ENCODE measurements at places on chromosomes 1 and 21. TPM values are rescaled to one million over a fixed set of nuclear protein-coding genes. Genes with fewer than 3 reads are reported as not detected.

ZNF695 gene
- total RNA-seq: 6.3 TPM

PGLYRP4 gene
- 0.29 TPM for total RNA-seq

TFF2 gene
- total RNA-seq: not detected

PDPN gene
- not detected for total RNA-seq

HSPB7 gene
- not detected for total RNA-seq

DNA sequence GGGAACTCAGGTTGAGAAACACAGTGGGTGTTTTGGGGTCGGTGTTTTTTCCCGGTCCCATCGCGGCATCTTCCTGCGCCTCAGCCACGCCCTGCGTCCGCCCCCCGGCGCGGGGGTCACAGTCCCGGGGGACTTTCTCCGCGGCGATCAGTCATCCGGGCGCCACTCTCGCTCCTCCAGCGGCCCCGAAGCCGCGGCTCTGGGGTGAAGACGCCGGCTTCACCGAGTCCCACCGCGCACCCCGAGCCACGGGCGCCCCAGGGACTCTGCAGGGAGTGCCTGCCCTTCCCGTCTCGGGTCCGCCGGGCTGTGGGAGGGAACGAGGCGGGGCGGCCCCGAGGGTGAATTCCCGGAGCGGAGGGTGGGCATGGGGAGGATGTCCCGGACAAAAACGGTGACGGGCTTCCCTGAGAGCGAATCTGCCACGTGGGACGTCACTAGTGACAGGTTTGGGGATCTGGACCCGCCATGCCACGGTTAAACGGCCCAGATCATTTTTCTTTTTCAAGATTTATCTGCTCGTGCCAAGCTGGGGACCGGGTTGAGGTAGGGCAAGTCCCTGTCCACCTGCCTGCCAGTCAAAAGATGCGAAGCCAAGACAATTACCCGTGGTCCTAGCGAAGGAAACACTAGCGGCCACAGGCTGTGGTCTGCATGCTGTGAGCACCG lies 717 bp upstream of the BATF3 start:
- peaks cover 27% of the 10 kb centered on the region for H3K36me3 ChIP-seq
- peaks cover 80% of the 10 kb centered on the region for H3K4me1 ChIP-seq

GRCh38 chr1:201361652-201362504 lies 15.6 kb downstream of the TNNT2 start:
- no peaks in the 10 kb centered on the region for H3K27me3 ChIP-seq
- H3K4me3 ChIP-seq: no peak overlapping the region
- H3K27ac ChIP-seq: no peak overlapping the region
- no peaks in the 10 kb centered on the region for H3K36me3 ChIP-seq
- peak; percentile 33 for DNase-seq

DNA sequence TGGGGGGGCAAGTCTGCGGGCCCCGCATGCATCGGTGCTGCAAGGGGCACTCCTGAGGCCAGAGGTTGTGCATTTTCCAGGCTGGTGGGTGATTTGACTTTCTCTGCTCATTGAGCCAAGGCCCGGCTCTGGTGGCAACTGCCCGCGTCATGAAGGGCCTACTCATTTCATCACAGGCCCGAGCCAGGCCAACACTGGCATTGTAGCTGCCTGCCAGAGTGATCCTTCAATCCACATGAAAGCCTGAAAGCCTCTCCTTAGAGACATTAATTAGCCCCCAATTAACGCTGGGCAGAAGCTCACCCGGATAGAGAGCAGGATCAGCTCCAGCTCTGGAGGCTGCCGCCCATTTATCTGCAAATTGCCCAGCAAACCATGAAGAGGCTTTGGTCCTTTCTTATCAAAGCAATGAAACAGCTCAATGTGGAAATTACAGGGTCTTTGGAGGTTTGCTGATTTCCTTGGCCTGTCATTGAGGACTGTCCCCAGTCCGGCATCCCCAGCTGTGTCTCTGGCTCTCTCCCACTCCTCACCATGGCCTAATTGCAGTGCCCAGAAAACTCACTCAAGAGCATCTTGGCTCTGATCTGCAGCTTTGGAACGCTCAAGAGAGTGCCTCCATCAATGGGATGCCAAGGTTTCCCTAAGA lies 50.4 kb upstream of the STUM start:
- no peak overlapping the region for H3K4me3 ChIP-seq
- H3K27me3 ChIP-seq: peaks cover 20% of the 10 kb centered on the region
- DNase-seq: no peak
- no peak overlapping the region for H3K27ac ChIP-seq
- no peaks in the 10 kb centered on the region for H3K4me1 ChIP-seq

DNA sequence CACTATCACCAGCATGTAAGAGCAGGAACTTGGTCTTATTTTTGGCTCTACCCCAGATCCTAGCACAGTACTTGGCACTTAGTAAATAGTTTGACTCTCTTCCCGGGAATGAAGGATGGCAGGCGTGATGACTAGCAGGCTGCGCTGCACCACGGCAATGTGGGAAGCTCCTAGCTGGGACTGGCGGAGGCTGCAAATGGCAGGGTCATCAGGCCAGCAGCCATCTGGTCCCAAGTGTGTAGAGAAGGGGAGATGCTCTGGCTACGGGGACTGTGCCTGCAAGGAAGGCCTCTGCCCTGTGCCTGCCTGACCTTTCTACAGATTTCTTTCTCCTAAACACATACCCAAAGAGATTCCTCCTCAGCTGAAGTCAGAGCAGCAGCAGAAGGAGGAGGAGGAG lies 95.0 kb downstream of the KCND3 start:
- H3K27me3 ChIP-seq: peaks cover 15% of the 10 kb centered on the region
- H3K27ac ChIP-seq: no peak overlapping the region
- H3K4me3 ChIP-seq: no peak overlapping the region
- no peaks in the 10 kb centered on the region for H3K4me1 ChIP-seq

GRCh38 chr1:26320896-26321295 lies 3.1 kb downstream of the CD52 start:
- H3K27me3 ChIP-seq: no peaks in the 10 kb centered on the region
- peak overlapping the region; percentile 74 for H3K4me3 ChIP-seq
- no peak for DNase-seq
- peaks cover 6% of the 10 kb centered on the region for H3K36me3 ChIP-seq
- no peak overlapping the region for H3K27ac ChIP-seq
